ENCODE measurements at places on chromosomes 16 and 17.
A peak's percentile ranks its signal among the peaks of the same experiment; 100 is the strongest.

- DNase-seq = no peak
Observed at GRCh38 chr16:1998360-1998835, 8.6 kb downstream of the SYNGR3 start.

- no peak for DNase-seq
Observed at GRCh38 chr17:72380737-72381136, 259.9 kb downstream of the SOX9 start.

GRCh38 chr16:4626396-4626795 lies 1.8 kb downstream of the MGRN1 start:
- no peak for DNase-seq

GRCh38 chr16:67244387-67245185 lies 2.7 kb downstream of the FHOD1 start:
- DNase-seq = peak; percentile 92

DNA sequence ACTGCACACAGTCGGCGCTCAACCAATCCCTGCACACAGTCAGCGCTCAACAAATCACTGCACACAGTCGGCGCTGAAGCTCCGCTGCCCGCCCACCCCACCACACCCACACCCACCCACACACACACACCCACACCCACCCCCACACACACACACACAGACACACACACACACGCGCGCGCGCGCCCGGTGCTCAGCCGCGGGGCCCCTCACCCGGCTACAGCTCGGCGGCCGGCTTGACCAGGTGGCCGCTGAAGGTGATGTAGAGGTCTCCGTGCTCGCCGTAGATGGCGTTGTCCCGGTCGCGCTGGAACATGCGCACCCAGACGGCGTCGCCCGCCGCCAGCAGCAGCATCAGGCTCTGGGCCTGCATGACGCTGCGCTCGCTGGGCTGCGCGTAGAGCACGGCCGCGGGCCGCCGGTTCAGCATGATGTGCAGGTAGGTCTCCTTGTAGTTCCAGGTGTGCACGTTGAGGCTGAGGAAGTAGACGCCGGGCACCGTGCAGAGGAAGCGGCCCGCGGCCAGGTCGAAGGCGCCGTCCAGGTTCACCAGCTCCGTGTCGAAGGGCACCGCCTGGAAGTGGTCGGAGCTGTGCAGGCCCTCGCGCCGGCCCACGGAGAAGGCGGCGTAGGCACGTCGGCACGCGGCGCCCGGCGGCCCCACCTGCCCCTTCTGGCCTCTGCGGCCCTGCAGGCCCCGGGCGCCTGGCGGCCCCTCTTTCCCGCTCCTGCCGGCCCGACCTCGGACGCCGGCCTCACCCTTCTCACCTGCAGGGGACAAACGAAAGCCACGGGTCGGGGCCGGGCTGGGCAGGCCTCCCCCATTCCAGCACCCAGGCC lies 2.5 kb downstream of the C1QTNF8 start:
- DNase-seq = no peak

DNA sequence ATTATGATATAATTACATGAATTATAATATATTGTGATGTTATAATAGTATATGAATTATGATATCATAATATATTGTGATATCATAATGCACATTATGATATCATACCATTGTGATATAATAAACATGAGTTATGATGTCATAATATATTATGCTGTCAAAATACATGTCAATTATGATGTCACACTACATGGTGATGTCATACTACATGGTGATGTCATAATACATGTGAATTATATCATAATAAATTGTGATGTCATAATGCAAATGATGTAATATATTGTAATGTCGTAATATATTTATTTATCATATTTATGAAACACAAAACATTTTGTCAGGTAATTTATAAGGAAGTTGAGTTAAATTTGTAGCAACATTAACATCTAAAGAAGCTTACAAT lies 1950.1 kb downstream of the TP53TG3F start:
- no peak for DNase-seq

DNA sequence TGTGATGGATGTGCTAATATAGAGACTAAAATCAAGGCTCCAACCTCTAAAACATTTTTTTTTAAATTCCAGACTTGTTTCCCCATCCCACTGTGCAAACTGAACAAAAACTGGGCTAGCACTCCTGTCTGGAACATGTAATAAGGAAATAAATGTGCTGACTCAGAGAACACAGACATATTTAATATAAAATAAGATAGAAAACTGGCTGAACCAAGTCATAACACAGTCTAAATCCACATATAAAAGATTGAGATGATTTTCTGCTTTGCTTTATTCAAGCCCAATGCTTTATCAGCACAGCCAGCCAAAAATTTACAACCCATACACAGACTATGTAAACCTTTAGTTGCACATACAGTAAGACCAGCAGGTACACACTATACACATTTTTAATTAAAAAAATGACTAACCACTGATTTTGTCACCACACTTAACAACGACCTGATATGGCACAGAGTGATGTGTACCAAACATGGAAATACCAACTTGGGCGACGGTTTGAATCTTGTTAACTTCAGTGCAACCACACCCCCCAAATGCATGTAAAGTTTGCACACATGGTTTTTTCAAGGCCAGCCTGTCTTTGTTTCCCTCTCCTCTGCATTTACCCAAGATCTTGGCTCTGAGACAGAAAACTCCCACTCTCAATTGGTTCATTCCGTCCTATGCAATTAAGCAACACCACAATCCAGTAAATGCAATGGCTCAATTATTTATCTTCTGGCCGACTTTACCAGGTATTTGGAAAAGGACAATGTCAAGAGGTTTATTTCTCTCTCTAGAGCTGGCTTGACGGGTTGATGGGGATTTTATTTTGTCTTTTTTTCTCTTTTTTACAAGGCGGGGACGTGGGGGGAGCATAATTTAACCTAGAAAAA lies 1.2 kb downstream of the STAT3 start:
- no peak for DNase-seq

- no peak for DNase-seq
Observed at GRCh38 chr16:79089735-79090284, 510.7 kb downstream of the MAF start.

DNA sequence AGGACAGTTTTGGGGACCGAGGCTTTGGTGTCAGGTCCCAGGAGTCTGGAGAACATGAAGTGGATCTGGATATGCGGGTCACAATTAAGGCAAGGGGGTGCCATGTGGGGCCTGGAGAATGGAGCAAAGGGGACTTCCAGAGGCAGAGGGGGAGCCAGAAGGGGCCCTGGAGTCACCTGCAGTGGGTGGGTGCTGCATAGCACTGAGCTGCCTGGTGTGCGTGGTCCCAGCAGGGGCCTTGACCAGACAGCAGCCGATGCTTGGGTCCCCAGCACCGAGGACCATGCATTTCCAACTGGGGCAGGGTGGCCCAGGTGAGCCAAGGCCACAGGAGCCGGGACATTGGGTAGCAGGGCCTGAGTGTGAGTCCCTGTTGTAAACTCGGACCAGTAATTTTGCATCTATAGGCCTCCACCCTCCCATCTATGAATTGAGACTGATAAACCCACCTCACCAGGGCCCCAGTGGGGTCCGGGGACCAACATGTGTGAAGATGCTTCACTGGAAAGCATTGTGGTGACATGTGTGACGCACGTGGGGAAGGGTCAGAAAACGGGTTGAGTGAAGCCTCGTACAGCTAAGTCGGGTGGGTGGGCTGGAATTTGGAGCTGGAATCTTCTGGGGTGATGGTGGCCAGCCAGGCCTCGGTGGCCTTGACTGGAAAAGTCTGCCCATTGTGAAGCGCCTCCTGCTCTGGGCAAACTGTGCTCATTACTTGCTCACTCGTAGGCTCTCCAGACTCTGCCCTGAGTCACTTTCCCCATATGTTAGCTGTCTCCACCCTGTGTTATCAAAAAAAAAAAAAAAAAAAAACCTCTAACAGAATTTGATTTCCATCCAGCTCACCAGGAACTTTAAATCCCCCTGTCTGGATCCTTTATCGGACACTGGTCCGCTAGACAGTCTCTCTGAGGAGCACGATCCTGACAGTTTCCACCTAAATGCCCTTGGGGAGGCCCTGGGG lies 90.5 kb upstream of the ZNF469 start:
- DNase-seq = no peak

GRCh38 chr17:10814075-10814474 lies 10.2 kb upstream of the TMEM238L start:
- DNase-seq = no peak

GRCh38 chr17:78034429-78035091 lies 76.1 kb downstream of the TNRC6C start:
- DNase-seq = no peak

GRCh38 chr17:31394544-31394943 lies 3.1 kb downstream of the RAB11FIP4 start:
- DNase-seq = peak; percentile 92

- DNase-seq = peak; percentile 96
Observed at GRCh38 chr16:29899516-29900101, at the start of gene SEZ6L2. TSS of gene SEZ6L2 (minus strand) at chr16:29899550. CDS start at chr16:29899019, 531 bp downstream.

DNA sequence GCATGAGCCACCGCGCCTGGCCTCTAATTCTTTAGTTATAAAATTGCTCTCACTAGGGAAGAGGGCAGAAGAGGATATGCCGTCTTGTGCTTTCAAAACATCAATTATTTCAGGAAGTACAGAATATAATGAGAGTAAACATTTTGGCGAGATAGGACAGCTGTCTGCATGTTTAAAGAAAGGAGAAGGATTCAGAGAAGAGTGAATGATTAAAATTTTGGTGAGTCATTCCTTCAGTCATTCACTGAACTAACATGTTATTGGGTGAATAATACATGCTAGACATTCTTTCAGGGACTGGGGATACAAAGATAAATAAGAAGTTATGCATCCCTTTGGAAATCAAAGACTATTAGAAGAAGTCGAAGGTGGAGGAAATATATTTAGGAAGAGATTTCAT lies 590.3 kb upstream of the GOT2 start:
- no peak for DNase-seq

- DNase-seq = peak; percentile 70
Observed at GRCh38 chr17:64706224-64707049, 44.3 kb upstream of the SMURF2 start.

GRCh38 chr17:66635386-66636045 lies 199.4 kb upstream of the CACNG5 start:
- DNase-seq = no peak

DNA sequence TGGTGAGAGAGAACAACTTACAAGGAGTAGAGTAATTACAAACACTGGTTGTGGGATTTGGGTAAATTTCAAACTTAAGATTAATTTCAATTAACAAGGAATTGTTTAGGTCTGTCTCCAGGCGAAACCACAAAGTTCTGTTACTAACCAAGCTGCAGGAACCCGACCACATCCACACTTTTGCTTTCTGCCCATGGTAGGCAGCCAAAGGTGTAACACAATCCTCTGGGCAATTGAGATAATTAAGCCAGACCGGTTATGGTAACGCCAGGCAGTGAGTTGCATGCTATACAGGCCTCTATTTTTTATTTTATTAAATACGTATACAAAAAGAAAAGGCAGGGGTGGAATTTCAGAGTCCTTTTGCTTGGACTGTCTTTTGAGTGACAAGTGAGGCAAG lies 12.0 kb downstream of the KCNJ2 start:
- DNase-seq = no peak

GRCh38 chr17:36188891-36189306 lies 7.7 kb downstream of the CCL3L1 start:
- DNase-seq = peak; percentile 57

DNA sequence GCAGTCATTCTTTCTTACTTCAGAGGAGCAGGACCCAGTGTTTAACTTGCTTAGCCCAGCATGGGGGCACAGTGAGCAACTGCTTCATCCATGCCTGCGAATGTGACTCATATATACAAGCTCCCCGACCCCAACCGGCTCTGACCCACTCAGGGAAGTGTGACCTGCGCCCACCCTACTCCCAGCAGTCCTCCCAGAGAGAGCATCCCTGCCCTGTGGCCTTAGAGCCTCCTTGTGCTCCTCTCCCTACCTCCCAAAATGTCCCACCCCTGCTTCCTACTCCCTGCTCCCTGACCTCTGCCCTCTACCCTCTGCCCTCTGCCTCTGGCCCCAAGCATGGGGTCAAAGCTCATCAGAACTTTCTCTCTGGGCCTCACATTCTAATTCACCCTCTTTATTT lies 46.9 kb upstream of the DLX4 start:
- DNase-seq = no peak

DNA sequence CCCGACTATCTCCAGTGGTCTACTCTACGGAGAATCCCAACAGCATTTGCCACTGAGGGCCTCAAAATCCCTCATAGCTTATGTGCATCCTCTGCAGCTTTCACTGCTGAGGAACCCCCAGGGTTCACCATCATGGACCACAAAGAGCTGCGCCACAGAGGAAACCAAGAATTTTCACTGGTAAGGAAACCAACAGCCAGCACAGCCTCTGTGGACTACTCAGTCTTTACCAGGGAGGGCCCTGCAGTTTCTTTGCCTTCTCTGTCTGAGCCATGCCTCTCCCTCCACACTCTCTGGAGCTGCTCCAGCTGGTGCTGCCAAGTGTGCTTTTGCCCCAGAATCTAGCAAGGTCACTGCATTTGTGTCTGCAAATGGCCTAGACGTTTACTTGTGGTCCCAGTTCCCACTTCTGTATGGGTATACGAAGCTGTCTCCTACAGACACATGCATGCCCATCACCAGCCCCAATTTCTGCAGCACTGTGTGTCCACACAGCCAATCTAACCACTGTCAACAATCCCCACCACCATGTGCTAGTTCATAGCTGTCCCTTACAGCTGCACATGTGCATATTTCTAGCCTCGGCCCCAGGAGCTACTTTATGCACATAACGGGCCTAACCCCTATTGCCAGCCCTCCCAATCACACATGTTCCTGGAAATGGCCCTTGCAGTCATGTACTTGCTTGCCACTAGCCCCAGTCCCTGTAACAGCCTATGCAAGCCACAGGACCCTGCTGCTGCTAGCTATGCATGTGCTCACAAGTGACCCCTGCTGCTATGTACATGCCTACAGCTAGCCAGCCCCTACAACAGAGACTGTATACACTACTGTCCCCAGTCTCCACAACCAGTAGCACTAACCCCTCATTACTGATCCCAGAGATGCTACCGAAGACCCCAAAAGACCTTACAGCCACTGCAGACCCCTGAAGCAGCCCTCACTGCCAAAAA lies 1437.4 kb downstream of the CDH11 start:
- peak; percentile 54 for DNase-seq

GRCh38 chr16:27237219-27238015 lies 31.2 kb downstream of the NSMCE1 start:
- DNase-seq = peak; percentile 63

GRCh38 chr17:14209215-14209614 lies 27.4 kb downstream of the CDRT15 start:
- DNase-seq = no peak

- DNase-seq = peak; percentile 91
Observed at GRCh38 chr16:89909777-89910716, 8.6 kb upstream of the MC1R start.

- DNase-seq = no peak
Observed at GRCh38 chr16:84369938-84370627, 1.7 kb downstream of the ATP2C2 start.

Measured in islet precursor cell (in vitro differentiated cells).